ENCODE measurements at places on chromosomes 16 and 17. TPM values are rescaled to one million over a fixed set of nuclear protein-coding genes. Genes with fewer than 3 reads are reported as not detected.

GSDMA gene
- not detected for total RNA-seq

TLK2 gene
- 42.7 TPM for total RNA-seq

C17orf107 gene
- 0.30 TPM for total RNA-seq

RRAD gene
- total RNA-seq = 12.1 TPM

RNF166 gene
- total RNA-seq = 21.8 TPM
